Anterior cingulate cortex (tissue), 58 donors: ENCODE measurements at places on chromosomes 7 and 10.

DNA sequence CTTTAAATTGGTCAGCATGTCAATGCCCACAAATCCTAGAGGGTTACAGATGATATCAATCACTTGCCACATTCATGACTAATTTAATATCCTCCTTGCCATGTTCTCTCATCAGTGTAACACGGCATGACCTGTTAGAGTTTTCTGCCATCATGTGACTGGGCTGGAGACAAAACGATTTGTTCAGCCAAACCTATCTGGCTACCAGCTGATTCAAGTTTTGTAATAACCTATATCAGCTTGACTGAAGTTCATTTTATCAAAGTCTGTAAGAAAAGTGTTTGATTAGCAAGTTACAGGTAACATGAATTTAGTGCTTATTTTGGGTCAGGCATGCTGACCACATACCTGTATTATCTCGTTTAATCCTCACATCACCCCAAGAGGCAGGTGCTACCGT lies 25.7 kb downstream of the NEUROD6 start:
- no peak for DNase-seq

DNA sequence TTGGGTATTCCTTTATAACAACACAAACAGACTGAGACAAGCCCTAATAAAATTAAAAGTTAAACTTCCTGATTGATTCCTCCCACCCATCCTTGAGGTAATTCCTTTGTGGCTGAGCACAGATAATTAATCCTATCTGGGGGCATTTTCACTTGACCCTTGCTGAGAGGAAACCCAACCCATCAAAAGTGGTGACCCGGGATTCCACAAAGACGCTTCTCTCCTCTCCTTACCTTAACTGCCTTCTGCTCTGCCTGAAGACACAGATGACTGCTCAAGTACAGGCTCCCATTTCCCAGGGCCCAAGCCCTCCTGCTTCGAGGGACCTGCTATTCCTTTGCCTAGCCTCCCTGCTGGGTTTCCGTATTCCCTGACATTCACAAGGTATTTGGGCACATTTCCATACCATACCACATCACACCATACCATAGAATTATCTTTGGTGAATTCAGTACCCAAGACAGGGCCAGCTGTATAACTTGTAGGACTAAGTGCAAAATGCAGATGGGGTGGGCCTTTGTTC lies 9.8 kb upstream of the MAPK8 start:
- no peak for DNase-seq

GRCh38 chr10:78520737-78521430 lies 487.2 kb downstream of the RPS24 start:
- DNase-seq, result no peak

GRCh38 chr10:53140506-53140905 lies 367.9 kb upstream of the MBL2 start:
- no peak for DNase-seq

DNA sequence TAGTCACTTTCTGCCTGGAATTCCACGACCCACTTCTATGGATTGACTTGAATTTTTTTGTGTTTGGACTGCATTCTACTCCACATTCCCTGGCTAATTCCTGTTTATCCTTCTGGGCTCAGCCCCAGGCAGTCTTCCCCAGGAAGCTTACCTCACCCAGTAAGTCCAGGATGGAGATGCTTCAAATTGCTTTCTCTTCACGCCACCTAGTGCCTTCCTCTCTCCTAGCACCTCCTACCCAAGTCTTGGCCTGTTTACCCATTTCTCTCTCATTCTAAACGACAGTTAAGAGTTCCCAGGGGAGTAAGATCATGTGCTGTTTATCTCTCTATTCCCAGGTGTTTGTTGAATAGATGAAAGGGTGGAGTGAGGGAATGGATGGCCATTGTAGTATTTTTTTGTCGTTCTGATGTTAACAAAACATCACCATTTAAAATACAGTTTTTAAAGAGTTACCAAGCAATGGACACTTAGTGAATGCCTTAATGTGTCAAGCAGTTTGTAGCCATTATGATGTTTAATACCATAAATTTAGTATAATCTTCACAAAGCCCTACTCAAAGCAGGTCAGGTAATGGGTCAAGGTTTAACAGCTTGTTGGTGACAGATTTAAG lies 45.5 kb upstream of the TARP start:
- DNase-seq, result no peak

DNA sequence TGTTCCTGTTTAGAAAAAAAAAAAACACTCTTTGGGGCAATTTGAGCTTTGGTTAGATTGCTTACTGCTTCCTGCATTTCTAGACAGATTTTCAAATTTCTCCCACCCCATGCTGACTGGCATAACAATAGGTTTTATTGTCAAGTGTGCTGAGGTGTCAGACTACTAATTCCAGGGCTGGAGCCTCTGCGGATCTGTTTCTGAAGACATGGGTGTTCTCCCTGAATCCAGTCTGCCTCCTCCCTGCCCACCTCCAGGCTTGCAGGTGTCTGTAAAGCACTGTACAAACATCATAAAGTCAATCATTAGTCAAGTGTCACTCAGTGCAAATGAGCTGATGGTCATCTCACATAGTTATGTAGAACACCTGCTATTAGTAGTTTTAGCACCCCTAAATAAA lies 292.4 kb downstream of the GATA3 start:
- DNase-seq, result no peak

DNA sequence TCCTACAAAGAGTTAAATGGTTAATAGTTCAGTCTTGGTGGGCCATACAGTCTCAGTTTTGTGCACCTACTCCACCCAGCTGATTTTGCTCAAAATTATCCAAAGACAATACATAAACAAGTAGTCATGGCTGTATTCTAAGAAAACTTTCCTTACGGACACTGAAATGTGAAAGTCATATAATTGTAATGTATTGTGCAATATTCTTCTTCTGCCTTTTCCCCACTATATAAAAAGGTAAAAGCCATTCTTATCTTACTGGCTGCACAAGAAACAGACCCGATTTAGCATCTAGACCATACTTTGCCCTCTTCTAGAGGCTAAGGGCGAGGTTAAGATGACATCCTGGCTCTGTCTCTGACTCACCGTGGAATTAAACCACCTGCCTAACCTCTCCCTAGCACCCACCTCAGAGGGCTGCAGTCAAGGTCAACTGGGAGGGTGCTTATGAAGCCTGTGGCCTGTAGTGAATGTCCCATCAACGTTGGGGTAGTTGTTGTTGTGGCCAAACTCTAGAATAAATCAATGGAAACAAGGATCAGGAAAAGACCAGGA lies 63.8 kb upstream of the DOCK1 start:
- DNase-seq, result no peak
